ENCODE measurements at places on chromosomes 1 and 21. TPM values are rescaled to one million over a fixed set of nuclear protein-coding genes. Genes with fewer than 3 reads are reported as not detected.

DNA sequence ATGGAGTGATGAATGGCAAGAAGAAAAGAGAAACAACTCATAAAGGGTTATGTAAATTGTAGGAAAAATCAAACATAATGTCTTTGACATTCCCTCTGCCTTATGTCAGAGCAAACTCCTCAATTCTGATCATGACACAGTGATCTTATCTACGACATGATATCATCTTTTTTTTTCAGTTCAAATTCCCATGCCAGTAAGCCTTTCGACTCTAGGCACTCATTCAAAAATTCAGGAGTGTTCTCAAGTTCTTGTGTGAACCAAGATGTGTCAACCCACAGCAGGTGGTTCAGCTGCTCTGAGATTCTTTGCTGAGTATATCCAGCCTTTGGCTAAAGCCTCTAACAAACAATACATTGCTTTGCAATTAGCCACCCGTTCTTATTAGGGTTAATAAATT, 97.1 kb upstream of the ESRRG start:
- no peak for DNase-seq
- H3K27ac ChIP-seq, result no peak overlapping the region
- H3K4me1 ChIP-seq, result no peaks in the 10 kb centered on the region
- no peaks in the 10 kb centered on the region for H3K27me3 ChIP-seq
- H3K36me3 ChIP-seq, result no peaks in the 10 kb centered on the region

DNA sequence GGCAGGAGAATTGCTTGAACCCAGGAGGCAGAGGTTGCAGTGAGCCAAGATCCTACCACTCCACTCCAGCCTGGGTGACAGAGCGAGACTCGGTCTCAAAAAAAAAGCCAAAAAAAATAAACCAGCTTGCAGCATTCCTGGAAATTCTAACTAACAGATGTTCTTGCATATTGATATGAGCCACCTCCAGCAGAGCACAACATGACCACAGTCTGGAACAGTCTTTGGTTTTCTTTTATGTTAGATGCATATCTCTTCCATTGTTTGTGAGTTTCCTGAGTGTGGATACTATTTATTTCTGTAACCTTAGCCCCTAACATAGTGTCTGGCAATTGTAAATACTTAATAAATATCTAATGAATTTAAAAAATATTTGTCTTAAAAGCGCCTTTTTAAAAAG, 23.9 kb downstream of the IFNAR1 start:
- no peak for DNase-seq
- H3K27me3 ChIP-seq, result no peaks in the 10 kb centered on the region
- no peaks in the 10 kb centered on the region for H3K4me1 ChIP-seq

KIAA0040 gene
- 7.3 TPM for polyA plus RNA-seq

DNA sequence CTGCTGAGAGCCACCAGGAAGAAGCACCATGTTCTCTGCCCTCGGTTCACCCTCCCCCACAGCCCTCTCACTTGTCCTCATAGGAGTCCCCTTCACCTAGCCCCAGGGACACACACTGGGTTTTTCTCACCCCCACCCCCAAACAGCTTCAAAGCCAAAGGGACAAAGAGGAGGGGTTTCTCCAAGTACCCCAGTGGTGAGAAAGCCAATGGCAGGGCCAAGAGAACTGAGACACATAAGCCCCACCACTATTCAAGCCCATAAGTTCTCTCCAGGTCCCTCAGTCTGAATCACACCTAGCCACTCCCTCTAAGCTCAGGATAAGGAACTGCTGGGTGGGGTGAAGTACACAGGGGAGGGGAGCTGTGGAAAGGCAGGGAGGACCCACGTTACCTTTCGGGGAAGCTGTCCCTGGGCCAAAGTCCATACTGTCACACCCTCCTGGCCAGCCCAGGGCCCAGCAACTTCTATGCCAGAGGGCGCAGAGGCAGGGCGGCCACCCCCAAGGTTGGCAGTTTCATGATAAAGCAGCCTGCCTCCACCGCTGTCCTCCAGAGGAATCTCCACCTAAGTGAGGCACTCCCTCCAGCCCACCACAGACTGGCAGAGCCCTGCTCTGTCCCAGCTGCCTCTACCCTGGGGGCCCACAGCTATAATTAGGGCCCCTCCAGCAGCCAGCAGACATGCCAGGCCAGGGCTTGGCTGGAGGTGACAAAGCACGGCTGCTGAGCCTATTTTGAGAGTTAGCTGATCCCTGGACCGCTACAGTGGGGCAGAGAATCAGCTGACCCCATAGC, 39.0 kb upstream of the PPP1R15B start:
- no peak for DNase-seq
- no peak overlapping the region for H3K27ac ChIP-seq
- no peaks in the 10 kb centered on the region for H3K4me1 ChIP-seq
- H3K27me3 ChIP-seq, result no peaks in the 10 kb centered on the region
- H3K36me3 ChIP-seq, result no peaks in the 10 kb centered on the region

DNA sequence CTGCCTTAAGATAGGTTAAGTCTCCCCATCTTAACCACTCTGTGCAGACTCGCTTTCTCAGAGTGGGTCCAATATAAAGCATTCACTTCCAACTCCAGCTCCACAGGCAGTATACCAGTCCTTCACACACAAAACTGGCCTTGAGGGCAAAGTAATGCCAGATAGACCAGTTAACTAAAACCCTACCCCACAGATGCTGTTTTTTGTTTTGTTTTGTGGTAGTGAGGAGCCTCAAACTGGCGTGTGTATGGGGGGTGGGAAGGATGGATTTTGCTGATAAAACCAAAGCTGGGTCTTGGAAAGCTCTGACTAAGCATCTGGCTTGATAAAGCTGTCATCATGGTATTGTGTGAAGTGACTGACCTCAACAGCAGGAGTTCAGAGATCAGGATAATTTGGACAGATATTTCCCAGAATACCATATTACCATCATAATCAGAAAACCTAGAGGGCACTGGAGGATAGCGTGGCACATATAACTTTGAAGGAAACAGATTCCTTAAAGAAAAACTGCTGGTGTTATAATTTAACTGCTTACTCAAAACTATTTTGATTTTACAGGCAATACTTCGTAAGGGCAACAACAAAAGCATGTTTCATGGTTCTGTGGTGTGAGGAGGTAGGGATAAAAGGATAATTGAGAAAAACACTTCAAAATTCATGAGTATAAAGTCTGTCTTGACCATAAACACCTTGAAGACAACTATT, 29.6 kb upstream of the CPLANE2 start:
- no peak for DNase-seq
- H3K4me1 ChIP-seq, result peaks cover 1% of the 10 kb centered on the region
- H3K27me3 ChIP-seq, result no peaks in the 10 kb centered on the region
- no peak overlapping the region for H3K4me3 ChIP-seq

DNA sequence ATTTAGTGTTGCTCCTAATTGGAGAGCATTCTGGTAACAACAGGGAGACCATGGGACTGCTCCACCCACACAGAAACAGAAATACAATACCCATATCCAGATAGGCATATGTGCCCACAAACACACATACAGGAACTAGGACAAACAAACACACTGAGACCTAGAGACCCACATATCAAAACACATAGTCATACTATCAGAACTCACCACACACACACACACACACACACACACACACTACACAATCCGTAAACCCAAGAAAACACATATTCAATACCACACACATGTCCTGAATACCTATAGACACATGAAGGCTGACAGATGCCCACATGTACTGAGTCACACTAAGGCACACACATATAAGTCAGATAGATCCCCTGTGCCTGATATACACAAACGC, 3.5 kb upstream of the NFASC start:
- H3K36me3 ChIP-seq, result no peaks in the 10 kb centered on the region
- H3K4me1 ChIP-seq, result peaks cover 32% of the 10 kb centered on the region
- H3K27ac ChIP-seq, result no peak overlapping the region
- H3K27me3 ChIP-seq, result no peaks in the 10 kb centered on the region
